ENCODE measurements at places on chromosomes 7 and 10.

DNA sequence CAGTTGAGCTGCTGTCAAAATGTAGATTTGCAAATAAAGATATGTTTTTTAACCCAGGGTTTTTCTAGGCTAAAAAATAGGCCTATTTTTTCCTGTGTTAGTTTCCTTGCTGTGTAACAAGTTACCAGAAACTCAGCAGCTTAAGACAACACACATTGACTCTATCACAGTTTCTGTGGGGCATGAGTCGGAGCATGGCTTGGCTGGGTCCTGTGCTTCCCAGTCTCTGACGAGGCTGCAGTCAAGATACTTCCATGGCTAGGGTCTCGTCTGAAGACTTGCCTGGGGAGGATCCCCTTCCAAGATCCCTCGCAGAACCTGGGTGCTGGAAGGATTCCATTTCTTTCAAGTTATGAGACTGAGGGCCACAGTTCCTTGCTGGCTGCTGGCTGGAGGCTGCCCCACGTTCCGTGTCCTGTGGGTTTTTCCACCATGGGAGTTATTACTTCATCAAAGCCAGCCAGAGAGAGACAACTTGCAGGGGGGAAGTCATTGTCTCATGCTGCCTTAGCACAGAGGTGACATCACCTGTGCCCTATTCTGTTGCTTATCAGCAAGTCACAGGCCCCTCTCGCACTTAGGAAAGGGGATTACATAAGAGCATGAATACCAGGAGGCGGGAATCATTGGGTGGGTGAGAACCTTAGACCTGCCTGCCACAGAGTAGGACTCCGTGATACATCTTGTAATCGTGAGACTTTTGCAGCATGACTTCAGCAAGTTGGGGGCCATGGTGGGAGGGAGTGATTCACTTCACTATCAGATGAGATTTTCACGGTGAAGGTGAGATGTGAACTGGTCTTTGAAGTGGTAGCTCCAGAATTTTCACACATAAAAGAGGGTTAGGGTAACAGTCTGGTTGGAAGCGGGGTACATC lies 77.9 kb downstream of the CCNY start:
- DNase-seq: no peak

- DNase-seq: no peak
Observed at GRCh38 chr7:111175908-111176441, 85.0 kb downstream of the LRRN3 start.

GRCh38 chr10:36738738-36739431 lies 386.5 kb upstream of the ANKRD30A start:
- DNase-seq: no peak

- DNase-seq: no peak
Observed at GRCh38 chr7:81637534-81637933, 132.3 kb downstream of the HGF start.

- no peak for DNase-seq
Observed at GRCh38 chr10:12961416-12962205, 39.9 kb downstream of the CCDC3 start.

GRCh38 chr10:71398976-71399375 lies 2.3 kb downstream of the CDH23 start:
- DNase-seq: no peak

- no peak for DNase-seq
Observed at GRCh38 chr10:15259136-15259535, 90.6 kb upstream of the NMT2 start.

GRCh38 chr7:116552602-116553001 lies 27.8 kb downstream of the CAV1 start:
- no peak for DNase-seq

DNA sequence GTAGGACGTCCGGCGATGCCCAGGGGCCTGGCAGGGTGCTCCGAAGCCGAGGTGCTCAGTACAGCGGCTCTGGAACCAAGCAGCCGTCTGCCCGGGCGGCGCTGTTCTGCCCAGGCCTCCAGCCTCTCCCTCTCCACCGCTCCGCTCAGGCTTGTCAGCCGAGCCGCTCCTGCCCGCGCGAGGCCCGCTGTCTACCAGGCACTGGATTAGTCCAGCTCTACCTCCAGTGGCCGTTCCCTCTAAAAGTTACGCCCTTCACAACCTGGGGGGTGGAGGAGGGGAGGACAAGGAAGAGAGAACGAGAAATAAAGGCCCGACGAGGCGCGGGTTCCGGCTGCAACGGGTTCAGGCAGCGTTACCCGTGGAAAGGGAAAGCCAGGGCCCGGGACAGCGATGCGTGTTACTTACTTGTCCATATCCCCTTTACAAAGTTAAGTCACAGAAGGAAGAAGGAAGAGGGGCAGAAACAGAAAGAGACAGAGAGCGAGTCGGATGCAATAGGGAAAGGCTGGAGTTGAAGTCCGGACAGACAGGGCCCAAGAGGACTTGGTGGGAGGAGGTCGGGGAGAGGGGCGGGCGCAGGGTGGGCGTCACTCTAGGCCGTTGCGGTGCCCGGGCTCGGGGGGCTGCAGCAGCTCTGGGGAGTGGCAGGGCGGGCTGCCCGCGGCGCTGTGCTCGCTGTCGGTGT lies 2.8 kb downstream of the SP8 start:
- no peak for DNase-seq

DNA sequence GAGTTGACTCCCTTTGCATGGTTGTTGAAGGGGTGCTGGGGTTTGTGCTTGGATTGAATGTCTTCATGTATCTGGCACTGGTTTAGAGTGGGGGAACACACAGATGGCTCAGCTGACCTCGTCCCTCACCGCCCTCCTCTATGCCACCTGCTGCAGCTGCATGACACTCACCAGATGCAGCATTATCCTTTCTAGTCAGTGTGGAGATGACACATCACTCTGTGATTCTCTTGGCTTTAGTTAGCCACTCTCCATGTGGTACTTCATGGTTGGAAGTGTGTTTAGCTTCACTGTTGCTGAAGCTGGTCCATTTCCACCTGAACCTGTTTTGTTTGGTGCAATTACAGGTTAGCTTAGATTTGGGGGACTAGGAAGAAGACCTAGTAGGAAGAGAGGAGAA lies 56.3 kb upstream of the BMPER start:
- no peak for DNase-seq

DNA sequence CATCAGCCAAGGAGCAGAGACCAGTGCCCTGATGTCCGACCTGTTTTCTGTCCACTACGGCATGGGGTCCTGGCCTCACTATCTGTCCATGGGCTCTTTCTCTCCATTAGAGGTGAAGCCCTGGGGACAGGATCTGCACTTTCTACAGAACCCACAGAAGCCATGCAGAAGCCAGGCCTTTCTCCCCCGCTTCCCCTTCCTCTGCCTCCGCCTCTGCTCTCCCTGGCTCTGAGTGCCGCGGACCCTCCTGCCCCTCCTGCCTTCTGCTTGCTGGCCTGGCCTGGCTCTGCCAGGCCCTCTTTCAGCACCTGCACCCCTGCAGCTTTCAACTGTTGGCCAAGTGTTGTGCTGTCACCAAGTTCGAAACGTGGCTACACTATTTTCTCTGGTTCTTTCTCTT lies 439.8 kb upstream of the ZMIZ1 start:
- DNase-seq: no peak

DNA sequence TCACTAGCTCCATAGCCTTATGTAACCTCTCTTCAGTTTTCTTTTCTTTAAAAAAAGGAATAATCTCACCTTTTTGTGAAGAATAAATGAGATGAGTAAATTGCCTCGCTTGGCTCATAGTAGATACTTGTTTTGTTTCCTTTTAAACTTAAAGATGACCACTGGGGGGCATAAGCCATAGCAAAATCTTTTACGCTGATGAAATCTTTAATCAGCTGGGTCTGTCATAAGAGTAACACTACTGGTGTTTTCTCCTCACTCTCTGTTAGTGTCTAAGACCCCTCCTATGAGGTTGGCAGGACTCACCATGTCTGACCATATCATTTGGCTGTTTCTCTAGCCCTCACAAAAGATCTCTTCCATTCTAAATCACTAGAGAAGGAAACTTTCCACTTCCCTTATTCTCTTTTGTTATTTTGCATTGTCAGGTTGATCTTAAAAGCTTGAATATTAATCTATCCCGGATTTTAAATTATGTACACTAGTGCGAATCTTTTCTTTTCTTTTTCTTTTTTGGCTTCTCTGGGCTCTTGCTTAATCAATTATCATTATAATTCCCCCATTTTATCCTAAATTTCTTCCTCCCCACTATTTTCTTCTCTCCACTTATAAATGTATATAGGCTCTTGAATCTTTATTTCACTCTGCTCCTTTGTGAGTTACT lies 12.5 kb downstream of the STAG3 start:
- DNase-seq: no peak

- no peak for DNase-seq
Observed at GRCh38 chr7:7681936-7682329, 36.5 kb downstream of the RPA3 start.

- DNase-seq: no peak
Observed at GRCh38 chr7:35261476-35262285, 7.8 kb upstream of the TBX20 start.

- no peak for DNase-seq
Observed at GRCh38 chr7:157711353-157711888, 374.6 kb downstream of the DNAJB6 start.

- no peak for DNase-seq
Observed at GRCh38 chr10:93826355-93826754, 67.4 kb upstream of the SLC35G1 start.

DNA sequence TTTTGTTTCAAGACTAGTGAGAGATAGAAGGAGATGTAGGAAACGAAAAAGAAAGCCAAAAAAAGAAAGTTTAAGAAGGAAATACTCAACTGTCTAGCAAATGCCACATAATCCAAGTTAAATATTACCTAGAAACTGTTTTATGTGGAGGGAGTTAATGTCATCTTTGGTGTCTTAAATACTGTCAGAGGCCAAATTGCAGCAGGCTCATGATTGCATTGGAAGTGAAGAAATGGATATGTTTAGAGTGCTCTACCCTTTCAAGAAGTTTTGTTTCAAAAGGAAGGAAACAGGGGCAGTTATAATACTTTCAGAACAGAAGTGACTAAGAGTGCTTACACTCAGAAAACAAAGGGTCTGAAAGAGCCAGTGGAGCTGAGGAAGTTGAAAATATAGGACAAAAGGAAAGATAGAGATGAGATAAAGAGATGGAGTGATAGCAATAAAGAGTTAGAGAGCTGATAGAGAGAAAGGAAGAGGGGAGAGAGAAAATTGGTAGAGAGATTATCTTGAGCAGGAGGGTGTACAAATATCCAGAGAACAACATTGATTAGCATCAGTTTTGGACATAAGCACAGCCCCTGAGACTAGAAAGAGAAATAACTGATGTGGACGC lies 28.0 kb upstream of the GNAI1 start:
- DNase-seq: no peak

DNA sequence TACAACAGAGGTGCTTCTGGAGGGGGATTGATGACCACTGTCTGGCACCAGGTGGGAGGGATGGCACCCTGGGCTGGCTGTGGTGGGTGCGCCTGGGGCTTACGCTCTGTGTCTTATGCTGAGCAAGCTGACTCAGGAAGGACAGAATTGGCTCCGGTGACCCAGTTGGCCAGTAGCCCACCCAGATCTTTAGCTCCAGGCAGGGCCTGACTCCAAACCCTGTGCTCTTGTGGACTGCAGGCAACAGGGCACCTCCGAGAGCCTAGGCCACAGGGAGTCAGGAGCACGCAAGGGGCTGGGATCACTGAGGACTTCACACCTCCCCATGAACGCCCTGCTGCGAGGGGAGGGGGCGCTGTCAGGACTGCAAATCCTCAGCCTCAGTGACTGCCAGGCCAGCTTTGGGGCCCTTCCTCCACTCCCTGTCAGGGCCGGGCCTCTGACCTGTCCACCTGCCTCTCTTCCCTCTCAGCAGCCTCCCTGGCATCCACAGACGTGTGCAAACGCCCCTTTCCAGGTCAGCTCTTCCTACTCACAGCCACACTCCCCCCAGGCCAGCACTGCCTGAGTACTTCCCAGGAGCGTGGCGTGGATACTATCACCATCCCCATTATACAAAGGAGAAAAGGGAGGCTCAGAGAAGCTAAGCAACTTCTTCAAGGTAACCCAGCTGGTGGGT lies 118.7 kb downstream of the SLIT1 start:
- DNase-seq: no peak

DNA sequence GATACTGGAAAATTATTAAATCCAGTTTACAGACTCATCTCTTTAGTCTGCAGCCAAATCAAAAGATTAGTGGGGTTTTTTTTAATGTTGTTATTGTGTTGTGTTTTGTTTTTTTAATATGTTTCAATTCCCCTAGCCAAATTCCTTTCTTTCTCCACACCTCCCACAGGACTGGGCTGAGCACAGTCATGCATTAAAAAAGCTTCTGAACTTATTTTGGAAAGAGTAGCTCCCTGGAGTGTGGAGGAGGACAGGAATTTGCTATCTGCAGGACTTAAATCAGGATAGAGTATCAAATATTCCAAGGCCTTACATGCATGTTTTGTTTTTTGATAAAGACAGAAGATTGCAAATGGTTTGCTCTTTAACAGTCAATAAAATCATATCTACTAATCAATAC lies 90.7 kb downstream of the GNAI1 start:
- no peak for DNase-seq

DNA sequence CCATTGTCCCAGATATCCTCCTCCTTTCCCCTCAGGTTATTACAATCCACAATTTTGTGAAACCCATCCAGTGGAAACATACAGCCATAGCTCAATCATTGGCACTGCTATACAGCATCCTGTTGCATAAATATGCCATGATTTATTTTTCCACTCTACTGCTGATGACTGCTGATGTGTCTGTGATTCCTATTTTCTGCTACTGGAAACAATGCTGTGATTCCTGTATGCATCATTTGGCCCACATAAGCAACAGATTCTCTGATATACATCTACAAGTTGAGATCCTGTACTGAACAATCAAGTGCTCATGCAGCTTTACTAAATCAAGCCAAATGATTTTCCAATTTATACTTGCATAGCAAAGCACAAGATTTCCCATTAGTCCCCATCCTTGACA lies 39.6 kb downstream of the CUL2 start:
- DNase-seq: no peak

DNA sequence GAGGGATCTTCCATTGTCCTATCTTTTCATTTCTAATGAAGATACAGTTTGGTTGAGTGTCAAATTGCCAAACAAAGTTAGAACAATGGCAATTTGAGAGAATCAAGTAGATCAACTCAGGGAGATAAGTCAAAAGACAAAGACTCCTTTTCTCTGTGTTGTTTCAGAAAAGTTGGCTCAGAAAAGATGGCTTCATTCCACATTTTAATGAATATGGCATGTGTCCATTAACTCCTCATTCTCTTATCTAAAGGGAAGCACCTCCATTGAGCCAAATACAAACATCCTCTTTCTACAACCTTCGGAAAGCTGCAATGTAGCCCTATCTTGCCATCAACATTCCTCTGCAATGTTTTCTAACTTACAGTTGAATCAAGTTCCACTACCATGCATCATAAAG lies 939.0 kb upstream of the C7orf33 start:
- DNase-seq: no peak

GRCh38 chr10:73593812-73594211 lies 2.7 kb upstream of the USP54 start:
- DNase-seq: no peak

Data from epithelial cell of proximal tubule (primary cell).